ENCODE measurements at places on chromosomes 7 and 10.

- no peak for DNase-seq
Measured at GRCh38 chr10:78911533-78912340, 157.0 kb upstream of the ZMIZ1 start.

- DNase-seq, result no peak
Measured at GRCh38 chr10:133465191-133465949, 11.6 kb downstream of the SCART1 start.

DNA sequence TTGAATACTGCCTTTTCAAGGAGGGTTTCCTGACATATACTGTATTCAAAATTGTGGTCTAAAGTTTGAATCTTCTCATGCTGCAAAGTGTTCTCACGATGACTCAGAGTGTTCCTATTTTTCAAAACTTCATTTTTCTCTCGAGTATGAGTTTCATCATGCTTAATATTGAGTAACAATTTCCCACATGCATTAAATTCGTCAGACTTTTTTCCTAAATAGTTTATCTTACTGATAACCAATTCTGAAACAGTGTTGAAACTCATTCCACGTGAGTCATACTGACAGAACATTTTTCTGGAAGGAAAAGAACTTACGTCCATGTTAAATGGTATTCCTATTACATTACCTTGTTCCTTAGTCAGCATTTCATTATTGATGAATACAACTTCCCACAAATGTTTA is 44.1 kb downstream of the ZNF33B start:
- DNase-seq, result peak; percentile 70

DNA sequence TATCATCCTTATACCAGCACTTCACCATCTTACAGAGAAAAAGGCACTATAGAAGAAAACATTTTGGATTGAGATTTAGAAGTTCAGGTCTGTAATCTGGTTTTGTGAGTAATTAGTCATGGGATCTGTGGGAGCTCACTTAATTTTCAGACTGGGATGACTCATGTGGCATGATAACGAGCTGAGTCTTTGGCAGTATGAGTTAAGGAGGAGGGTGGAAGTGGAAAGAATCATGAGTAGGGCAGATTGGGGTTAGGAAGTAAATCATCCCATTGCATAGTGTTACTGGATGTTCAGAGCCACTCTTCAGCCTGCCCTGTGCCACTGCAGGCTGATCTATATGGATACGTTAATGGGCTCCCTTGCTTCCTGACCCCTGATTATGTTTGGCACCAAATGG is 64.9 kb downstream of the ZNF92 start:
- DNase-seq, result peak; percentile 96

GRCh38 chr7:74604326-74605020 is 53.0 kb upstream of the GTF2I start:
- DNase-seq, result no peak

- peak; percentile 66 for DNase-seq
Measured at GRCh38 chr10:16943295-16944285, 126.4 kb upstream of the RSU1 start.

DNA sequence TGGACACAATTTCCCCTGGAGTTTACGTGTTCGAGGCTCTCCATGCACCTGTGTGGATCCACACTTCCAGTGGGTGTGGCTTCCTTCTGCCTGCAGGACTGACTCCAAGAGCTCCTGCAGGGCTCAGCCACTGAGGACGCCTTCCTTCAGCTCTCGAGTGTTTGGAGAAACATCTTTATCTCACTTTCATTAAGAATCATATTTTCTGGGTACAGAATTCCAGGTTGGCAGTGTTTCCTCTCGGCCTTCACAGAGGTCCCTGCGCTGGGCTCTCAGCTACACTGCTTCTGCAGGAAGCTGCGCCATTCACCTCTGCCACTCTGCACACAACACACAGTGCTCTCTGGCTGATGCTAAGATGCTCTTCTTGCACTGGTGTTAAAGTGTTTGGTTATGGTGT is 69.9 kb upstream of the NKX6-2 start:
- DNase-seq, result no peak

- DNase-seq, result no peak
Measured at GRCh38 chr7:41351091-41351490, 351.8 kb downstream of the INHBA start.

- peak; percentile 28 for DNase-seq
Measured at GRCh38 chr7:121187676-121188075, 141.1 kb upstream of the WNT16 start.

GRCh38 chr7:42151309-42151708 is 85.7 kb downstream of the GLI3 start:
- DNase-seq, result peak; percentile 35

GRCh38 chr7:121214657-121215056 is 114.1 kb upstream of the WNT16 start:
- DNase-seq, result no peak

DNA sequence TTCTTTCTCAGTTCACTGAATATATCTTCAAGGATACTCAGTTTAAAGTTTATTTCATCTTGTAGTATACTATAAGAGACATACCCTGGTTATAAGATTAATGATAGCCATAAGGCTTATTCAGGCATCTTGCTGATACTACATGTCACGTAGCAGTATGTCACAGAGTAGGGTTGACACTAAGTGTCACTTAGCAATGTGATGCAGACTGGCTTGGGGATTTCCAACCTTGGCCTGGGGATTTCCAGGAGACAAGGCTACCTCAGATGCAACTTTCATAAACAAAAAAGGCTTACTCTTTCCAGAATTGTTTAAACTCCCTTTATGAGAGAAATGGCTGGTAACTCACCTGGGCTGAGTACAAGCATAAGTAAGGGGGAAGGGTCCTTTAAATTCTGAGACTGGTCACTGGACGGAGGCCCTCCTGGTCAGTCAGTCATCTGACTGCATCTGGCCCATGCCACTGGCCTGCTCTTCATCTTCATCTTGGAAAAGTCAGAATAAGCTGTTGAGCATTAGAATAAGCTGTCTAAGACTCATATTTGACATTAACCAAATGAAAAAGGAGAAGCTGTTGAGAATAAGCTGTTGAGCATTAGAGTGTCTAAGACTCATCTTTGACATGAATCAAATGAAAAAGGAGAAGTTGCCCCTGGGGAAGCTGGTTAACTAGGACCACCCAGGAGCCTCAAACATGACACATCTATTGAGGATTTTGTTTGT is 9.5 kb downstream of the SLC13A1 start:
- DNase-seq, result no peak
